IMR-90 (cell line): ENCODE measurements at places on chromosomes 13 and 19.

DNA sequence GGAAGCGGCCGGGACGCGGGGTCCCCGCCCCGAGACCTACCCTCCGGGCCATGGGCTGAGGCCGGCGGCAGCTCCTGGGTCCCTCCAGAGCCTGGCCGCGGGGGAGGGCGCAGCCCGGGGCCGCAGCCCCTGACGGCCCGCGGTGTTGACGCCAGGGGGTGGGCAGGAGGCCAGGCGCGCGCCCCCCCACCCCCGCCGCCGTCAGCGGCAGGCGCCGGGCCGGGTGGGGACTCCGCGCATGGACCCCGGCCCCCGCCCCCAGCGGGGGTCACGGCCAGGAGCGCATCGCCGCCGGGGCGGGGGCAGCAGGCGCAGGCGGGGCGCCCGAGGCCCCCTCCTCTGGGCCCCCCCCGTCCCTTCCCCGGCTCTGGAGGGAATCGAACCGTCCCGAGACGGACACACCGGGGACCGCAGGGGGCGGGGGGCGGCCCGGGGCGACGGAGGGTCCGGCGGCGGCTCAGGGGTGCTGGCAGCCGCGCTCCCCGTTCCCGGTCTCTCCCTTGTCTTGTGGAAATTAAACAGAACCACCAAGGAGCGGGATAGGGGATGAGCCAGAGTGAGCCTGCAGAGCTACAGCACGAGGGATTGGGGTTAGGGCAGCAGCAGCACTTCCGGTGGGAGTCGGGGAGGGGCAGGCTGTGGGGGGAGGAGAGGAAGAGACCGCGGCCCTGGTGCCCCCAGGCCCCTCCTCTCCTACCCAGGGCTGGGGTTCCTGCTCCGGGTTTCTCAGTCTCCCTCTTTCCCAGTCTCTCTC is at the start of gene MEIS3:
TSS of gene MEIS3 (minus strand) at position 498 of the 754 bp plus-strand sequence. CDS start at position 52, 446 bp downstream.
- no peak for DNase-seq

- no peak for DNase-seq
Observed at GRCh38 chr19:6287269-6287885, 7.6 kb upstream of the MLLT1 start.

GRCh38 chr13:42354241-42355091 is 82.5 kb downstream of the AKAP11 start:
- peak; percentile 48 for DNase-seq

DNA sequence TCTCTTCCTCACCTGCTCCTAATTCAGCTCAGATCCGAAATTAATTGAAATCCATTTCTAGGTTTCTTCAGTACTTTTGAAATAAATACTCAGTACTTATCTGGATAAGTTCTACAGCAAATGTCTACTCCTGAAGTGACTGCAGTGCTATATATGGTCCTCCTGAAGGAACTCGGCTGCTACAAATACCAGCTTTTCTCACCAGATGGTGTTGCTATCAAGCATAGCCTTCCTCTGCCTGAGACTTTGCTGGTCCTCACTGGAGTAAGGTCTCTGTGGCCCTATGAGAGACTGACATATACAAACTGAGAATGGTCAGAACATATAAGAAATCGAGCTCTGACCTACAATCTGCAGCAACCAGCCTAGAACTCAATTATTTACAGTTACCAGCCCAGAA is 161.6 kb downstream of the NDFIP2 start:
- no peak for DNase-seq

- DNase-seq: no peak
Observed at GRCh38 chr19:6041991-6042481, 64.1 kb upstream of the RANBP3 start.

GRCh38 chr13:91168386-91168711 is 179.1 kb upstream of the MIR17HG start:
- no peak for DNase-seq

GRCh38 chr13:24222756-24223155 is 62.2 kb downstream of the SPATA13 start:
- DNase-seq: no peak

DNA sequence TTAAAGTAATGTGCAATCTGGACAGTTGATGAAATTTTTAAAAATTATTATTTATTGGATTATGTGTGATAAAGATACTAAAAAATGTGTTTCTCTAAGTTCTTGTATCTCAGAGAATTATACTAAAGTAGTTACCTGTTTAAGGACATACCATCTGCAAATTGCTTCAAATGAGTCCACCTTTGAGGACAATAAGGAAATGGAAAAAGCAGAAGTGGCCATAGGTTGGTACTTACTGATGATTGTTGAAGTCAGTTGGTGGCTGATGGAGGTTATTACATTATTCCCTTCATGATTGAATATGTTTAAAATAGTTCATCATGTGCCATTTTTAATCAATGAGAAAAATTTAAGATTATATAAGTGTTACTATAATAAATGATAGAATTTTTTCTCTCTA is 367.0 kb downstream of the MYO16 start:
- no peak for DNase-seq

DNA sequence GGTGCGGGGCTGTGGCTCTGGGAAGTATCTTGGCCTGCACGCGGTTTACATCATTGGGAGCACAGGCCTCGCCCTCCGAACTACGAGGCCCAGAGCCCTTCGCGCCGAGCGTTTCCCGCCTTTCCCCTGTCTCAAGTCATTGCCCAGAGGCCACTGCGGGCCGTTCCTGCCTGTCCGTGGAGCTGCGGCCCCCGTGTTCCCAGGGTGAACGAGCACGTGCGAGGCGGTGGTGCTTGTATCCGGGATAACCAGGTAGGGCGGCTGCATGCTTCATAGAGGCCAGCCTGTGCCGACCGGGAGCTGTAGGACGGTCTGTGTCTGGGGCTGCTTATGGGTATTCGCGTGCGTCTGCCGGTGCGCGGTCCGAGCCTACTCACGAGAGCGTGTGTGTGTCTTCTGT is 32.5 kb downstream of the ZNF527 start:
- DNase-seq: no peak

DNA sequence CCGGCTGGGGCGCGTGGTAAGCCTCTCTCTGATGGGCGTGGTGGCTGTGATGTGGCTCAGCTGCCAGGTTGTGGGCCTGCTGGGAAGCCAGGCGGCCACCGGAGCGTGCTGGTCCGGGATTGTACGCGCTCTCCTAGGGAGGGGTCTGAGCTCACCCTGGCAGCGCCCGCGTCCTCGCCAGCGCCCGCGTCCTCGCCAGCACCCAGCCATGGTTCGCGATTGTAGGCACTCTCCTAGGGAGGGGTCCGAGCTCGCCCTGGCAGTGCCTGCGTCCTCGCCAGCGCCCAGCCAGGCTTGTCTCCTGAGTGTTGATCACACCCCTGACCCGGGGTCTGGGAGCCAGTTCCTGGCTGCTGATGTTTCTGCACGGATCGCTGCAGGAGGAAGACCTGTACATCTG is 13.8 kb downstream of the ADAT3 start:
- no peak for DNase-seq

- DNase-seq: peak; percentile 59
Observed at GRCh38 chr19:38233740-38234251, 9.8 kb upstream of the DPF1 start.

DNA sequence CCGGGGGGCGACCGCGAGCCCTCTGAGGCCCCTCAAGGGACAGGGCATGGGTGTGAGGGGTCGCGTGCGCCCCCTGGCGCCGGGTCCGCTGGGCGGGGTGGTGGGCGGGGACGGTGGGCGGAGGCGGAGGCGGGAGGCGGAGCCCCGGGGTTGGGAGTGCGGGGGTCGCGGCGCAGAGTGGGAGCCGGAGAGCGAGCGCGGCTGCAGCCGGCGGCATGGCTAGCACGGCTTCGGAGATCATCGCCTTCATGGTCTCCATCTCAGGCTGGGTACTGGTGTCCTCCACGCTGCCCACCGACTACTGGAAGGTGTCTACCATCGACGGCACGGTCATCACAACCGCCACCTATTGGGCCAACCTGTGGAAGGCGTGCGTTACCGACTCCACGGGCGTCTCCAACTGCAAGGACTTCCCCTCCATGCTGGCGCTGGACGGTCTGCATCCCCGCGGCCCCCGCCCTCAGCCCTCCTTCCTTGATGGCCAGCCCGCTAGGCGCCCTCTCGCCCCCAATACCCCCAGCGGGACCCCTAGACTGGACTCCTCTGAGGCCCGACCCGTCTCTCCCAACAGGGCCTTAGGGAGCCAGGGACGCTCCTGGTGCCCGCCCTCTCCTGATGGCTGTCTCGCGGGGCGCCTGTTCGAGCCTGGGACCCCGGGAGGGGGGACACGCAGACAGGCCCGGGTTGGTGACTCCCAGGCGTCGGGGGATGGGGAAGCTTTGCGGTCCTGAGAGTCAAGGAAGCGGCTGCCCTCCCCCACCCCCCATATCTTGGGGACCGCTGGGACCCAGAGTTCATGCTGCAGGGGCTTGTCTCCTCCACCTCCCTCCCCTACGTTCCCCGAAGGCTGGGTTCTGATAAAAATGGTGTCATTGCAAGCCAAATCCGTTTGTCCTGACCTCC is at the start of gene CLDN10:
TSS of gene CLDN10 (plus strand) at position 182 of the 903 bp plus-strand sequence. CDS start at position 216, 34 bp downstream.
- DNase-seq: no peak

- DNase-seq: no peak
Observed at GRCh38 chr13:106488076-106488475, 47.4 kb downstream of the EFNB2 start.

- DNase-seq: no peak
Observed at GRCh38 chr13:68261105-68261504, 1031.0 kb upstream of the PCDH9 start.

- no peak for DNase-seq
Observed at GRCh38 chr19:16112778-16113177, 1.1 kb downstream of the RAB8A start.

DNA sequence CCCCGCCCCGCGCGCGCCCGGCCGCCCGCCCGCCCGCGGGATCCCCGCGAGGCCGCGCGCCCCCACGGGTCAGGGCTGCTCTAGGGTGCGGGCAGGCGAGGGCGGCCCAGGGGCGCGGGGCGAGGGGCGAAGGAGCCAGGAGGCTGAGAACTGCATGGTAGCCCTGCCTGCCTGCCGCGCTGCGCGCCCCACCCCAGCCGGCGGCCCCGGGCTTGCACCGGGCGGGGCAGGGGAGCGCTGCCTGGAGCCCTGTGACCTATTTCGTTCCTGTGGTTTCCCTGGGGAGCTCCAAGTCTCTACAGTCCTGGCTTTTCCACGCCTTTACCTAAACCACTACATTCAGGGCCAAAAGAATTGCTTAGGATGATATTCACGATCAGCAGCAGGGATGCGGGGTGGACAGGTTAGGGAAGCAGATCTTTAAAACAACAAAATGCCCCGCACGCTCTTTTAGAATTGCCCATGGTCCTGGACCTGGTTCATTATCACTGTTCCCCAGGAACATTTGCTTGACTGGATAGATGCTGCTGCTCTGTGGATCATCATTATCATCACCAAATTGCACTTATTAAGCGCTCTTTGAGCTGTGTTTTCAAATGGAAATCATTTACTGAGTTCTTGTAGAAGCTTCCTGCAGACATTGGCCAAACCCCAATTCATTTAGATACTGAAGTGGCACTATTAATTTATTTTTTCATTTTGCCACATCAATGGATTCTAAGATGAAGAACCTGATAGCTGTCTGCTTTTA is 421 bp upstream of the GPR12 start:
- DNase-seq: no peak
